ENCODE measurements at places on chromosomes 11 and 22.
A peak's percentile ranks its signal among the peaks of the same experiment; 100 is the strongest.

- no peaks in the 10 kb centered on the region for H3K36me3 ChIP-seq
- DNase-seq, result no peak
- no peaks in the 10 kb centered on the region for H3K27me3 ChIP-seq
- no peak overlapping the region for H3K4me3 ChIP-seq
- peaks cover 27% of the 10 kb centered on the region for H3K4me1 ChIP-seq
These were observed 11.1 kb downstream of the MMP20 start for GRCh38 chr11:102614031-102614430.

DNA sequence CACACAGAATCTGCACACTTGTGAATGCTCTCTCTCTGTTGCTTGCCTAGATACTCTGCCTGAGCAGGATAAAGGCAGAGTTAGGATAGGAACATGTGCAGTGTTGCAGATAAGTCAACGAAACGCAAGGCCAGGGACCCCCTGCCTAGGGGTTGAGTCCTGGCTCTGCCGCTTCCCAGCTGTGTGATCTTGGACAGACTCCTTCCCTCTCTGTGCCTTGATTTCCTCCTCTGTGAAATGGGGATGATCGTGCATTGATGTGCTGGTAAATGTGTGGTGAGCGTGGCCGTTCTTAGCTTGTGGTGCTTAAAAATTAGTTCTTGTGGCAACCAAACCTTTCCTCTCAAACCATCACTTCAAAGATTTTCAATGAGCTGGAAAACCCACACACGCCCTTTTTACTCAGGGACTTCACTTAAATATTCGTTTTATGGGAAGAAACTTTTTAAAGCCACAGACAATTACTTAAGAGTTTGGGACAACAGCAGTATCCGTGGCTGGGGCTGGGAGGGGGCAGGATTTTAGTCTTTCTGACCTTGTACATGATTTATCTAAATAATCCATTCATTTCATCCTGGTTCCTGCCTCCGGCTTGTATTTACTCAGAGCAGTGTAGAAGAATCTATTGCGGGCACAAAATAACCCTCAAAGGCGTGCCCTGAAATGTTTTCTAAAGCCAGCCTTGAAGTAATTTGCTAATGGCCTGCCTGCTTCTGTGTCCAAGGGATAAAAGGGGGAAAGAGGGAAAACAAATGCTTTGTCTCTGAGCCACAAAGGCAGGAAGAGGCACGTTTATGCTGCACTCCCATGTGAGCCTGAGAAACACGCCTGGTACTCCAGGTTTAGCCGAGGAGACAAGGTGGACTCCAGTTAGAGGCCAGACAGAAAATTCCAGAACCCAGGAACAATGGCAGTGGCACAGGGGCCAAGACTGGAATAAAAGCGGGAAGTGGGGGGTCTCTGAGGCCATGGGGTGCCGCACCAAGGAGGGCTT lies 85.0 kb upstream of the CRYBB3 start:
- H3K27ac ChIP-seq, result no peak overlapping the region
- peaks cover 12% of the 10 kb centered on the region for H3K4me1 ChIP-seq
- no peak overlapping the region for H3K4me3 ChIP-seq

DNA sequence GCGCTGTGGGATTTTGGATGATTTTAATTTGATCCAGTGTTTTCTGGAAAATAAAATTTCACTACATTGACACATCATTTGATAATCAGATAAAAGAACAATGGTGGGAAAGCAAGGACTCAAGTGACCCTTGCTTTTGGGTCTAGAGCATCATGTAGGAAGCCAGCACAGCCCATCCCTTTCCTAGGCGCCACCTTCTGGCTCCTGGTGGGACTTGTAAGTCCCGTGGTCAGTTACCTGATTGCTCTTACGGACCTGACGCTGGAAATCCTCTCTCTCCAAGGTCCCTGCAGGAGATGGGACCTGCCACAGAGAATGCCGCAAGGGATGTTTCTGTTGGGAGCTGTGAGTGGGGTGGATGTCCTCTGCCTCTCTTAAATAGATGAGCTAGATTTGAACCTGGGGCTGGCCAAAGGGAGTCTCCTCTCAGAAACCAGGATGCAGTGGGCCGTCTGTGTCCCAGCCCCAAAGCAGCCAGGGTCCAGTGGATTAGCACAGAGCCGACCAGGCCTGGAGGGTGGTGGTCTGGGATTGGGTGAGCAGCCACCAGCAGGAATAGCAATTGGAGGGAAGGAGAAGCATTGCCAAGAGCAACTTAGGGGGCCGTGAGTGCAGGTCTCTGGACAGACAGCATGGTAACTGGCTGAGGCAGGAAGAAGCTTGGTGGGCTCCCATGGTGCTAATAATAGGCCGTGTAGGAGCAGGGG lies 21.7 kb downstream of the TIMP3 start:
- H3K36me3 ChIP-seq, result no peaks in the 10 kb centered on the region
- no peak overlapping the region for H3K4me3 ChIP-seq
- no peak overlapping the region for H3K27ac ChIP-seq
- H3K4me1 ChIP-seq, result no peaks in the 10 kb centered on the region
- H3K27me3 ChIP-seq, result no peaks in the 10 kb centered on the region

DNA sequence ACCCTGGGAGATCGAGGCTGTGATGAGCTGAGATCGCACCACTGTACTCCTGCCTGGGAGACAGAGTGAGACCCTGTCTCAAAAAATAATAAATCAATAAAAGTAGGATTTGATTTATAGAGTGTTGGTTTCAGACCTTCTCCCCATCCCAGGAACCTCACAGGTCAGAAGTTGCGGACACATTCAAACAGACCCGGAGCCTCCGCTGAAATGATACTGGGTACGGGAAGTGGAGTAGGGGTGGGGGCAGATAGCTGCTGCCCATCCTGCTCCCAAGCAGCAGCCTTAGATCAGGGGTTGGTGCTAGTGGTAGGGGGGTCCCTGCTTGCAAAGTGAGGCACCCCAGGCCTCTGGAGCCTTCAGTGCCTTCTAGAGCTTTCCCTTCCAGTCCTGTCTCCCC lies 7.8 kb downstream of the PRDM11 start:
- no peaks in the 10 kb centered on the region for H3K36me3 ChIP-seq
- H3K4me1 ChIP-seq, result no peaks in the 10 kb centered on the region
- no peak overlapping the region for H3K27ac ChIP-seq
- H3K4me3 ChIP-seq, result no peak overlapping the region
- no peak for DNase-seq
- H3K27me3 ChIP-seq, result no peaks in the 10 kb centered on the region

DNA sequence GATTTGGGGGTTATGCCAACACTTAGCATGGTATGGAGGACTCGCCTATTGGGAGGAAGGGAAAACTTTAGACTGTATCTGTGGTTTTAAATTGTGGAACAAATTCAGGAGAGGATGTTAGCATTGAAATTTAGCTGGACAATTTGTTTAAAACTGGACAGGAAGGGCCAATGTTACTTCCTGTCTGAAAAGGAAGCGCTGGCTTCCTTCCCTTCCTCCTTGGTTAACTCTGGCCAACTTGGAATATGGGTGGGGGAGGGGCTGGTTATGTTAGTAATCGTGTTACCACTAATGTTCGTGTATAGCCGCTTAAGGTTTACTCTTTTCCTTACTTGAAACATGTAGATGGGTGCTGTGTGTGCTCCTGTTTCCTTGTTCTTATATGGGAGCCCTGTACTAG lies 13.9 kb downstream of the CTNND1 start:
- peaks cover 85% of the 10 kb centered on the region for H3K4me1 ChIP-seq
- H3K27me3 ChIP-seq, result no peaks in the 10 kb centered on the region
- no peaks in the 10 kb centered on the region for H3K36me3 ChIP-seq
- peak overlapping the region; percentile 28 for H3K4me3 ChIP-seq
- peak overlapping the region; percentile 99 for H3K27ac ChIP-seq
- DNase-seq, result no peak

GRCh38 chr11:36455658-36456111 lies 54.4 kb downstream of the TRAF6 start:
- H3K4me1 ChIP-seq, result no peaks in the 10 kb centered on the region
- H3K27ac ChIP-seq, result no peak overlapping the region
- no peaks in the 10 kb centered on the region for H3K36me3 ChIP-seq
- no peak for DNase-seq

GRCh38 chr11:115670538-115671205 lies 166.5 kb upstream of the CADM1 start:
- H3K27me3 ChIP-seq, result no peaks in the 10 kb centered on the region
- H3K27ac ChIP-seq, result no peak overlapping the region
- H3K4me1 ChIP-seq, result no peaks in the 10 kb centered on the region
- H3K36me3 ChIP-seq, result no peaks in the 10 kb centered on the region

DNA sequence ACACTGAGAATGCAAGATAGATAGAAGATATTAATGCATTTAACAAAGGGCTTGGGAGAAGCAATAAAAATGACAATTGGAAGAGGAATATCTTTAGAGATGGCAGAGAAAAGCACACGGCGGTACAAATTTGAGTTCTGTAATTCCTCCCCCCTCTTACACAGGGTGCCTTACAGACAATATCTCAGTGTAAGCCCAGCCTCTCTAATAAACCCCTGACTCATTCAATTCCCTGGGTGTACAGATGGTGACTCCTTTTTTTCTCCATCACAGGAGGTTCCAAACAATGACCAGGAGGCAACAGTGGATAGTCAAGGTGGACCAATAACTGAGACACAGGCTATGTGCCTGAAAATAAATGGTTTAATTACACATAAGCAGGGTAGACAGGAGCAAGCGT lies 598.6 kb downstream of the OPCML start:
- H3K27me3 ChIP-seq, result no peaks in the 10 kb centered on the region
- DNase-seq, result no peak
- H3K4me1 ChIP-seq, result no peaks in the 10 kb centered on the region

DNA sequence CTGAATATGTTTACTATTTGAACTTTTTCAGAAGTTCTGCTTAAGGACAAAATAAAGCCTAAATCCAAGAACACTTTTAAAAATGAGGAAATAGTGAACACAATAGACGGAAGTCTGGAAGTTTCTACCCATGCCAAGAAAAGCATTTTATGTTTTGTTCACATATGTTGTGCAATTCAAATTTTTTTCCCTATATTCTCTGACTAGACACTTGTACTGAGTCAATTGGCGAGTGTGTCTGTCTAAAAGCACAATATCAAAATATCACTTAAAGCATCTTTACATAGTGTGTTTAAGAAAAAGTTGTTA lies 29.2 kb downstream of the INCENP start:
- no peaks in the 10 kb centered on the region for H3K4me1 ChIP-seq
- DNase-seq, result no peak
- H3K27ac ChIP-seq, result no peak overlapping the region
- H3K27me3 ChIP-seq, result no peaks in the 10 kb centered on the region
- no peak overlapping the region for H3K4me3 ChIP-seq

DNA sequence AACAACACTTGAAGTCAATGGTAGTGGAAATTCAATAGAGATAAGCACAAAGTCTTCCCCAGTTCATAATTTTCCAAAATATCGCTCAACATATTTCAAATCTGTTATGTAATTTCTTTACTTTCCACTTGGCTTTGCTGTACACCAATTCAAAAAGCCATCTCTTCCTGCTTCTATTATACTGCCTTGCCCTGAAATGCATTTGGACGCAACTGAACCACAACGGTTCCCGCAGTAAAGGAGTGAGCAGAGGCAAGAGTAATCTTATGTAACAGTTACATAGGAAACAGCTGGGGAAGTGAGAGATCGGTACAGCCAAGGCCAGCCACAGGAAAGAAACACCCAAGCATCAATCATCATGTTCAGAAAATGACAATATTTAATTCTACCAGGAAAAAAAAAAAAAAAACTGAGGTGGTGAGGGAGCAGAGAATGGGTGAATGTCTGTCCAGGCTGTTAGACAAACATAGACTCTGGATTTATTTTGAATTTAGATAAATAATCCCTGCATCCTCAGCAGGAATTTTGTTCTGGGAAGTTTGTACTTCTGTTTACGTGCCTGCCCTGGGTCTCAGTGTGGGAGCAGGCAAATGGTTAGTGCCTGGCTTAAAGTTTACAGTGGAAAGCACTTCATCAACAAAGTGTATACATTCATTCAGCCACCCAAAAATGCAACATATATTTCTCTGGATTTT lies 392.2 kb downstream of the ETS1 start:
- no peaks in the 10 kb centered on the region for H3K4me1 ChIP-seq
- no peak for DNase-seq
- H3K4me3 ChIP-seq, result no peak overlapping the region
- no peak overlapping the region for H3K27ac ChIP-seq
- no peaks in the 10 kb centered on the region for H3K36me3 ChIP-seq
- H3K27me3 ChIP-seq, result no peaks in the 10 kb centered on the region

DNA sequence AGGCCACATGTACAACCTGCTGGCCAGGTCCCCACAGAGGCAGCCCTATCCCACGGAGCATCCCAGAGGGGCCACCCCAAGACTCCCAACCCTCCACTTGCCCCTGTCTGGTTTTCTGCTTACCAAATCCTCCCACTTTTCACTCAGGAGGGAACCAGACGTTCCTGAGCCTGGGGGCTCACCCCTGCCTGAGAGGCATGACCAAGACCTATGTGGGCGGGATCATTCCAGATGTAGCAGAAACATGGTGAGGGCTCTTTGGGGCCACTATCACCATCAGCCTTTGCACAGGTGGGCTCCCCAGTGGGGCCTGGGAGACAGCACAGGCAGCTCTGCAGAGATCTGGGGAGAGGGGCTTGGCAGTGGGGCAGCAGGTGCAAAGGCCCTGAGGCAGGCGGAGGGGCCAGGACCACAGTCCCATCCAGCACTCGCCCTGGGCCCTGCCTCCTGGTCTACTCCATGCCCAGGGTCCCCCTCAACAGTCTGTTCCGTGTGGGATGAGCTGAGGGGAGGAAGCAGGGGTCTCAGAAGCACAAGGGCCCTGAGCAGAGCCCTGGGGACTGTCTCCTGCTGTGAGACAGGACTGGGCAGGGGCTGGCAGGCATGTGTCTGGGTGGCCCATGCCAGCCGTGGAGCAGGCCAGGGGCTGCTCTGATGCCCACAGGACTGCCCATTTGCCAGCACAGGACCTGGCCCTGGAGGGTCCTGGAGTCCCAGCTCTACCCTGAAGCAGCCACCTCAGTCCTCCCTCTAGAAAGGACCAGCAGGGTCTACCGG lies 9.4 kb downstream of the PIM3 start:
- peak overlapping the region; percentile 71 for H3K27ac ChIP-seq
- no peak for DNase-seq
- peaks cover 47% of the 10 kb centered on the region for H3K4me1 ChIP-seq
- no peaks in the 10 kb centered on the region for H3K27me3 ChIP-seq
- no peaks in the 10 kb centered on the region for H3K36me3 ChIP-seq

DNA sequence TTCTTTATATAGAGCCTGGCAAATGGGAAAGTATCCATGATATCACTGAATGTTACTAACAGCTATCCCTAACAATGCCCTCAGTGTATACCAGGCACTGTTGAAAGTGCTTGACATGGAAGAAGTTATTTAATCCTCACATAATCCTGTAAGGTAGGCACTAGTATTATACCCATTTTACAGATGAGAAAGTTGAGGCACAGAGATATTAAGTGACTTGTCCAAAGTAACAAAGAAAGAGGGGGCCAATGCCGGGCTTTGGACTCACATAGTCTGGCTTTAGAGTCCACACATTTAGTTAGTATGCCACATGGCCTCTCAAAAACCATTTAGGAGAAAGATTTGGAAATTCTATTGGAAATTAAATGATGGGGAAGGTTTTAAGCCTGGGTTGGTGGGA lies 220.8 kb upstream of the PLET1 start:
- no peaks in the 10 kb centered on the region for H3K27me3 ChIP-seq
- H3K4me3 ChIP-seq, result no peak overlapping the region
- no peaks in the 10 kb centered on the region for H3K4me1 ChIP-seq

- H3K27me3 ChIP-seq, result no peaks in the 10 kb centered on the region
- DNase-seq, result no peak
- H3K36me3 ChIP-seq, result no peaks in the 10 kb centered on the region
- no peak overlapping the region for H3K4me3 ChIP-seq
- no peak overlapping the region for H3K27ac ChIP-seq
- H3K4me1 ChIP-seq, result no peaks in the 10 kb centered on the region
These were observed 378.8 kb downstream of the DYNC2H1 start for GRCh38 chr11:103488031-103488461.
